ENCODE measurements at places on chromosomes 6 and 20.

DNA sequence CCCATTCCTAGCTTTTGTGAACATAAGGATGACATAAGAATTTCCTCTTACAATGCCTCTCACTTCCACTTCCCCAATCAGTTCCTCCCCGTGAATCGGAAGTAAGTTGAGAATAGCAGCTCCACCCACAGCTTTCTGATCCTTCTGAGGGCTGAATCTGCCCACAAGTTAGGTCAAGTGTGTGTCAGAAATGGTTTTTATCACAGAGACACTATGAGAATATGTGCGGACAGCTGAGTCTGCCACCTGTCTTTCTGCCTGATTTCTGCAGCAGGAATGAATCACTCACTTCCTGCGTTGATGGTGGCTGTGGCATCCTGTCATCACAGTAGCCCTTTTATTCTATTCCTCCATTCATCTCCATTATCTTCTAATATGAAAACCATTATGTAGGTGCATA lies 70.2 kb downstream of the RIN2 start:
- peak; percentile 50 for DNase-seq

DNA sequence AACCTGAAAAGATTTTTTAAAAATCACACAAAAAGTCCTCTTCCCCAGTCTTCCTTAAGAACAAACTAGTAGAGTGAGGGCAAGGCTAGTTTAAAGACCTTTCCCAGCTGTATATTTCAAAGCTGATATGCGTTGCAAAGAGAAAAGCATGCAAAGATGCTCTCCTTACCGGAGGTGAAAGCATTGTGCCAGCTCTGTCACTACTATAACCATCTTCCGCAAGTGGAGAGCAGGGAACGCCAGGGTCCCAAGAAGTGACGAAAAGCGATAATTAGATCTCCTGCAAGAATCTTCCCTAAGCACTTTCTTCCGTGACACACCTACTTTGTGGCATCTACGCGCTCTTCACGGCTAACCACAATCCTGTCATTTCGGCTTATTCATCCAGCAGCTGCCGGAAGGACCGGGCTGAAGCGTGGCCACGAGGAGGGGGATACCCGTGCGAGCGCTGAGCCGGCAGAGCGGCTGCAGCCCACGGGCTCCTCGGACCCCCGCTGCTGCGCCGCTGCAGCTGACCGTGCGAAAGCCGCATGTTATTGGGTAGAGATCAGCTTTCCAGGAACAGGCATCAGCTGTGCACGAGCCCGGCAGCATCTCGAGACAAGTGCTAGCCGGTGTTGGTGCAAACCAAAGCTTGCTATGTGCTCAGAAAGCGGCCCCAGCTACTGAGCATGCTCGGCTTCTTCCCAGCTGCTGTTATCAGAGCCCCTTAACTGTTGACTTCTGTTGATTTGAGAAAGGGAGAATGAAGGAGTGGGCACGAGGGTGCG lies 57.2 kb upstream of the ARHGAP18 start:
- DNase-seq, result peak; percentile 68

DNA sequence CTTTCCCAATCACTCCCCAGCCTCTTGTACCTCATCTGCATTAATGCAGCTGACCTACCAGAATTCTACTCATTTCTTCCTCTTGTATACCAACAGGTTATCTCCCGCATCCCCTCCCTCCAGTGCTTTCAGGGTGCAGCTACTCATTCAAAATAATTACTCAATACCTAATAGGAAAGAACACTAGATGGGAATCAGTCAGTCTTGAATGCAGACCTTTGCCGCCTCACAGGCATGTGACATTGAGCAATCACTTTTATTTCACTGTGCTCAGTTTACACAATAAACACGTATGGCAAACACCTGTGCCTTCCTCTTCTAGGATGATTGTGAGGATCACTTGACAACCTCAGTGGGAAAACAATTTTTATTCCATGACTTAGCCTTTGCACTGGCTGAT lies 13.3 kb downstream of the ZSCAN31 start:
- no peak for DNase-seq

- DNase-seq, result peak; percentile 80
These were observed 199.0 kb upstream of the KCNG1 start for GRCh38 chr20:51221791-51222408.

DNA sequence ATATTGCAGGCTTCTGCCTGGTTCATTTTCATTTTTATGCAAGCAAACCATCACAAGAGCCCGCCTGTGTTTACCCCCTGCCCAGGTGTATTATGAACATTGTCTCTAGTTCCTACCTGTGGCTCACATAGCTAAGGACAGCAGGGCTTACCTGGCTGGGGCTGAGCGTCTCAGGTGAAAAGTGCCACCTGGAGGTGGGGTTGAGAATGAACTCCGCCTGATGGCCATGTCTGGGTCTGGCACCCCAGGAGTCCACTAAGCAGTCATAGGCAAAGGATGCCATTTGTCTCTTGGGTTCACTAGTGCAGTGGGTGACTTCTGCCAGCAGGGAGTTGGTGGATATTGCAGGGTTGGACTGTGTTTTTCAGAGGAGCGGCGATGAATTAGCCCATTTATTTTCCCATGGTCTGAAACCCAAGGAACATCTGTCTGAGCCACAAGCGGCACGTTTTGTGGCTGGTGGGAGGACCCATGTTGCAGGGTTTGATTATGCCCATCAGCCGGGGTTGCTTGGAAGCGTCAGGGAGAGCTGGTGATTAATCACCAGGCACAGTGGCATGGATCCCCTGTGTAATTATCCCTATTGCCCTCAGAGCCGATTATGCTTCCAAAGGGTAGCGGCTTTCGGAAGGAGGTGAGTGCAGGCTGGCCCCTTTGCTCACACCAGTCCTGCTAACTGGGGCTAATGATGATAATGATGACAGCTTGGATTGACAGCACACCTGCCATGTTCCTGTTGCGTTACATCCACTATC lies 92.1 kb downstream of the CDH26 start:
- no peak for DNase-seq

DNA sequence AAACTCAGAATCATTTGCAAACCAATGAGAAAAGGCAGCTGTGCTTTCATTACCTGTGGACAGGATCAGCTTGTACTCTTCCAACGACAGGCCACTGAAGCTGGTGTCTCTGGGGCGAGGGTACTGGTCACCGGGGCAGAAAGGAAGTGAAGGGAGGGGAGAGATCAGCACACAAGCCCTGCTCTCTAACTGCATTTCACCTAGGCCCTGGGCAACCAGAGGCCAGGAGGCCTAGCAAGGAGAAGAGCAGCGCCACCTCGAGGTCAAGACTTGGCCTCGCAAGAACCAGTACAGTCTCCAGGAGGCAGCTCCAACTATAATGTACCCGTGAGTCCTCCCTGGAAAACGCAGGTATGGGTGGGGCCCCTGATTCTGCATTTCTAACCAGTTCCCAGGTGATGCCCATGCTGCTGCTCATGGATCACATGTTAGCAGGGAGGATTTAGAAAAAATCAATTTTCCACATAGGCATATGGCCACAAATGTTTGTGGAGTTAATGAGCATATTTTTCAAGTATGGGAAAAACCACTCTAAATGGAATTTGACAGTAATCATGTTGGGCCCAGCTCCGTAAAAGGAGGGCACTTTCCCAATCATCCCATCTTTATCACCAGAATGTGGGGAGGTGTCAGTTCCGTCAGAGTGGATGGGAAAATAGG lies 11.0 kb downstream of the UQCC2 start:
- peak; percentile 72 for DNase-seq

- DNase-seq, result peak; percentile 11
These were observed 99.7 kb downstream of the TULP4 start for GRCh38 chr6:158411998-158412397.

DNA sequence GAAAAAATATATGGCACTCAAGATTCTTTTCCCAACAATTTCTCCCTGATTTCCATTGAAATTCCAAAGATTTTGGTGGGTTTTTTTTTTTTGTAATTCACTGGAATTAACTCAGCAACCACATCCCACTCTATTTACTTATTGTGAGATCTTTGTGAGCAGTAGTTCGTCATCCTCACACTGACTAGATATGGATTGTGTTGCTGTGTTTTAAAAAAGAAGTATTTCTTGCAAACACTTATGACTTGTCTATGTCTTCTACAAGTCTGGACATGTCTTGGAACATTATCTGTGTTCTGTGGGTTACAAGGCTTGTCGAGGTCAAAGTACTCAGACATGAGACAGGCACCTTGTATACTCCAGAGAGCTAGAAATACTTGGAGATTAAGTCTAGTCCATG lies 7.3 kb upstream of the TENT5A start:
- DNase-seq, result no peak

DNA sequence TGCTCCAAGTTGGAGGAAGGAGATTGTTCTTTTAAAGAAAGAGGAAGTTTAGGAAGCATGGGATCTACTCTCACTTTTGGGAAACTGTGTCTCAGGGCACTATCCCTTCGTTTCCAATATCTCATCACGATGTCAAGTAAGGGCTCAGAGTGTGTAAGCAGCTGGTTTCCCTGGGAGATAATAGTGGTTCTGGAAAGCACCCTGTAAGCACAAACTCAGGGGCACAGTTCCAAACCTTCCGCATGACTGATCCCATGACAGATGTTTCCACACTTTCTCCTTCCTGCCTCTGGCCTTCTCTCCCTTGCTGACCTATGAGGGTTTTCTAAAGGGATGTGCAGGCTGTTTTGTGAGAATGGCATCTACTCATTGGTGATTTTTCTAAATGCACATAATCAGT lies 33.9 kb downstream of the ADTRP start:
- peak; percentile 21 for DNase-seq

GRCh38 chr20:16018881-16019280 lies 554.4 kb downstream of the KIF16B start:
- DNase-seq, result peak; percentile 15

DNA sequence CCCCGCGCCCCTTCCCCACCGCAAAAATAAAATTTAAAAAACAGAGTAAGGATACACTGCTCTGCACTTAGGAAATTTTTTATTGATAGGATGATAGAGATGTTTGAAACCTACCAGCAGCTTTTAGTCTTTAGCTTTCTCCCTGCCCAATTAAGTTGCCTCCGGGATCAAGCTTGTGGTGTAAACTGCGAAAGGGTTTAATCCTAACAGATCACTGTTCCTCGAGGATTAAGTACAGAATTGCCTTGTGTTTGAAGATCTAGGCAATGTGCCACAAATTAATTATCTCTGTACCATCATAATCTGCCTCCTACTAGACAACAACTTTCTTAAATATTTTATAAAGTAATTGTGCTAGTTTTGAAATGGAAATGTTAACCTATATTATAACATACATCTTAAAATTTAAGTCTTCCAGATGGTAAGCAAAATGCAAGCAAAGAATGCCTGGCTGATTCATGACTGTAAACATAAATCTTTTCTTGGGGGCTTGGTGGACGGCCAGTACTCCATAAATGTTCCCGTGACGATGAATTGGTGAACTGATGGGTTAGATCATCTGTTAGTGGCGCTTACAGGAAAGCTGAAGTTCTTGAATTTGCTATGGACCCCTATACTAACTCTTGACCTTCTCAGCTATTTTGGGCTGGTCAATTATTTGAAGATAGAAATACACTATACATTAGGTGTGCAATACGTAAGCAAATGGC lies 58.0 kb upstream of the ARHGAP18 start:
- DNase-seq, result no peak

- no peak for DNase-seq
These were observed 118.7 kb downstream of the JARID2 start for GRCh38 chr6:15364401-15365037.

- DNase-seq, result no peak
These were observed 39.3 kb upstream of the SAMD3 start for GRCh38 chr6:130262008-130262407.

- no peak for DNase-seq
These were observed 12.7 kb upstream of the APMAP start for GRCh38 chr20:25005220-25005619.

DNA sequence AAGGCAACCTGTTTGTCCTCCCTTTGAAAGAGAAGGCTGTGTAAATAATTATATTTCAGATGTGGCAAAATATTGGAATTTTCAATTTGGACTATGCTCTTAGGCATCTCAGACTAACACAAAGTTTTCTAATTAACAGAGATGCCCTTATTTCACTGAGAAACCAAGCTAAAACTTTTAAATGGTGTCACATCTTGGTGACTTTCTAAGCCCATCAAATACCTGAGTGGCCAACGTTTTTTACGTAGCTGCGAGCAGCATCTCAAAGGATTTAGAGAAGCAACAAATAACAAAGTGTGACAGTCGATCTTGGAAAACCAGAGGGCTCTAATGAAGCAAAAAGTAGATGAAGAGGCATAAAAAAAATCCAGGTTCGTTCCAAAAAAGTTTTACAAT lies 3.4 kb upstream of the HEY2 start:
- DNase-seq, result no peak

GRCh38 chr20:22418738-22419137 lies 165.6 kb downstream of the FOXA2 start:
- no peak for DNase-seq

GRCh38 chr6:92715991-92716390 lies 703.4 kb downstream of the EPHA7 start:
- no peak for DNase-seq

GRCh38 chr20:50919567-50919966 lies 11.7 kb downstream of the ADNP start:
- DNase-seq, result peak; percentile 43

- DNase-seq, result peak; percentile 28
These were observed 13.4 kb downstream of the ZNF318 start for GRCh38 chr6:43355862-43356590.

- DNase-seq, result no peak
These were observed 736.5 kb downstream of the HACE1 start for GRCh38 chr6:104123227-104123626.

- no peak for DNase-seq
These were observed 8.6 kb upstream of the ACAT2 start for GRCh38 chr6:159753081-159753872.

DNA sequence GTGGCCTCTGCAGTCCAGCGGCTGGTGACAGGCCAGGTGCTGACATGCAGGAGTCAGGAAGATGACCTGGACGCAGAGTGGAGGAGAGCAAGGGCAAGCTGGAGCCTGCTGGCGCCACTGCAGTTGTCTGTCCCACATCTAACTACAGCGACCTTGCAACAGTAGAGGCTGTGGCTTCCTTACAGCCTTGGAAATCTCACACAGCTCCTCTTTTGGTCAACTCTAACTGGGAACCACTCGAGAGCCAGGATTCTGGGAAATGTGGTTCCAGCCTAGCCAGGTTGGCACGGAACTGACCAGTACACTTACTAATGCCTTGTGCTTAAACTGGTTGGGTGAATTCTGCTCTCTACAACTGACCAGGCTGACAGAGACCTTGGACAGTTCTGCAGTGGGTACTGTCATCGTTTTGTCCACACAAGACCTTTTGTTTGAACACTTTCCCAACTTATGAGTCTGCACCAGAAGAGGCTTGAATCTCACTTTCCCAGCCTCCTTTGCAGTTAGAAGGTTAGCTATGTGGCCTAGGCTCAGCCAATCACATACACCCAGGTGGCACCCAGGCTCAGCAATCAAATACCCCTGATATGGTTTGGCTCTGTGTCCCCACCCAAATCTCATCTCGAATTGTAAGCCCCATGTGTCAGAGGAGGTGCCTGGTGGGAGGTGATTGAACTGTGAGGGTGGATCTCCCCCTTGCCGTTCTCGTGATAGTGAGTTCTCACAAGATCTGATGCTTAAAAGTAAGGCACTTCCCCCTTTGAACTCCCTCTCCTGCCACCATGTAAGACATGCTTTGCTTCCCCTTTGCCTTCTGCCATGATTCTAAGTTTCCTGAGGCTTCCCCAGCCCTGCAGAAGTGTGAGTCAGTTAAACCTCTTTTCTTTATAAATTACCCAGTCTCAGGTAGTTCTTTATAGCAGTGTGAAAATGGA lies 153.5 kb downstream of the ZMYND8 start:
- DNase-seq, result no peak
